GM18507 (cell line): ENCODE measurements at places on chromosomes 4 and X.
A peak's percentile ranks its signal among the peaks of the same experiment; 100 is the strongest.

GRCh38 chrX:109714340-109714958 lies 18.6 kb downstream of the ACSL4 start:
- DNase-seq, result no peak

DNA sequence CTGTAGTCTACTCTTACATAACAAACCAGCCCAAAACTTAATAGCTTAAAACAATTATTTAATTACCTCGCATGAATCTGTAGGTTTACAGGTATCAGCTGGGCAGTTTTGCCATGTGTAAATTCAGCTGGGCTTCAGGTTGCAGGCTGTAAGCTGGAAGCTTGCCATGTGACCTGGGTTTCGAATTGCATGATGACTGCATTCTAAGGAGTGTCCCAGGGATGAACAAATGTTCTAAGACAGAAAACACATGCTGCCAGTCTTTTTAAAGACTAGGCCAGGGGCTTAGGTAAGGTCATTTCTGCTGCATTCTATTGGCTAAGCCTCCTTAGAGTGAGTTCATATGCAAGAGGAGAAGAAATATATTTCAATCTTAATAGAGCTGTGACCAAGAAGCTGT lies 44.8 kb downstream of the GRIA2 start:
- DNase-seq, result no peak

GRCh38 chr4:120922381-120923206 lies at the start of gene PRDM5:
TSS of gene PRDM5 (minus strand) at chr4:120922726. CDS start at chr4:120922608, 118 bp downstream.
- no peak for DNase-seq

- DNase-seq, result no peak
Measured at GRCh38 chrX:13774696-13775095, 40.1 kb downstream of the OFD1 start.

- no peak for DNase-seq
Measured at GRCh38 chr4:31328932-31329331, 608.8 kb downstream of the PCDH7 start.

DNA sequence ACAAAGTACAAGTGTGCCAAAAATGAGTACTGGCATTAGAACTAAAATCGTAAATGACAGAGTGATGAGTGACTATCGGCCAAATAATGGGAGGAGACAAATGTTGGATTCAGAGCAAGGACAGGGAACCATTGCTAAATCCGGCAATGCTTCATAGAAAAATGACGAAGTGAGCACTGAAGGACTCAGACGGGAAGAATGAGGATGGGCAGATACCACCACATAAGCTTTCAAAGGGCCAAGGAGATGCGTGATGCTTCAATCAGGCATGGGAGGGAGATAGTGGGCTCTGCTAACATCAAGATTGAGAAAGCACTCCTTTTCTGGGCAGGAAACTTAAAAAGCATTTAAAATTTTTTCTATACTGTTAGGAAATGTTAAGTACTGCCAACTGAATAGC lies 21.6 kb downstream of the RBBP7 start:
- no peak for DNase-seq

- no peak for DNase-seq
Measured at GRCh38 chr4:14920759-14921320, 81.4 kb upstream of the CPEB2 start.

- no peak for DNase-seq
Measured at GRCh38 chr4:138692411-138692810, 323.2 kb upstream of the NOCT start.

- DNase-seq, result no peak
Measured at GRCh38 chr4:107631560-107631959, 88.5 kb downstream of the PAPSS1 start.

DNA sequence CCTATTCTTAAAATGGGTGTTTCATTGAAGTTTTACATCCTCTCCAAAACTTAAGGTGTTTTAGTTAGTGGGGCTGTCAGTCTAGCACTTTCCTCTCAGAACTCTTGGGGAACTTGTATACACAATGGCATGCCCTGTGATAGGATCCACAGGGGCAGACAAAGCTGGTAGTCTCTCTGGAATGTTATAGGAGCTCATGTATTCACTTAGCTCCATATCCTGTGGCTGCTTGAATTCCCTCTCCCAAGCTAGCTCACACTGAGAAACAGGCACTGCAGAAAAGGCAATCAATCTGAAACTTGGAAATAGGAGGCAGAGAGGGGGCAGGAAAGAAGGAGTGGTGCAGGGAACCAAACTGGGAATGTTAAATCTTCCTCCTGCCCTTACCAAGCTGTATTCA lies 26.3 kb upstream of the ARMCX2 start:
- no peak for DNase-seq

GRCh38 chr4:138562544-138562991 lies 320.4 kb upstream of the SLC7A11 start:
- DNase-seq, result no peak

DNA sequence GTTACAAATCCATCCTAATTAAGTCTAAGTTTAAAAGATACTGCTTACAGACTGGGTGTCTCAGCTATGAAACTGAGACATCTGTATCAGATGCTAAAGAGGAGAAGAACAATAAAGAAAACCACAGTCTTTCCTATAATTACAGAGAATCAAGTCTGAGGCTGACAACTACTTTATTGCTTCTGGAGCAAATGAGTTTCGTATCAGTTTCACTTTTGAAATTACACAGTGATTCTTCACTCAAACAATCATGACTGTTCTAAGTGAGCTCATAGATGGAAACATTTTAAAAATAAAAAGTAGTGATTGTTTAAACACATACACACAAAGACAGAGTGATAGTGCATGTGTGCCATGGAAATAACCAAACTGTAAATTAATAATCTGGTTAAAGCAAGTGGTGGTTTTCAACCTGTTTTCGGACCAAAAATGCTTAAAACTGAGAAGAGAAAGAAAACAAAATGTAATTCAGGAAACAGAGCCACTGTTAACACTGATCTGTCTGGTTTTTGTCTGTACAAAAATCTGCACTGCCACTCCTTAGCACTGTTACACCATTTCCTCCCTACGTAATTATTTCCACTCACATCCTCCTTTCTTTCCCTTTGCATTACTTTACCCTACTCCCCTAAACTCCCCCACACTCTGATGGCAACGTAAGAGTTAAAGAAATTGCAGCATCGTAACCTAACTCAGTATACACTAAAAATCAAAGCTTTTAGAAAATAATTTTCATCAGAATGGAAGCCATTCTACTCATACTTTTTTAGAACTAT lies 12.5 kb downstream of the RFC1 start:
- DNase-seq, result peak; percentile 52
